CD4-positive, alpha-beta T cell treated with Interferon alpha-2 for 1 hour (primary cell): ENCODE measurements at places on chromosomes 7 and 10.

DNA sequence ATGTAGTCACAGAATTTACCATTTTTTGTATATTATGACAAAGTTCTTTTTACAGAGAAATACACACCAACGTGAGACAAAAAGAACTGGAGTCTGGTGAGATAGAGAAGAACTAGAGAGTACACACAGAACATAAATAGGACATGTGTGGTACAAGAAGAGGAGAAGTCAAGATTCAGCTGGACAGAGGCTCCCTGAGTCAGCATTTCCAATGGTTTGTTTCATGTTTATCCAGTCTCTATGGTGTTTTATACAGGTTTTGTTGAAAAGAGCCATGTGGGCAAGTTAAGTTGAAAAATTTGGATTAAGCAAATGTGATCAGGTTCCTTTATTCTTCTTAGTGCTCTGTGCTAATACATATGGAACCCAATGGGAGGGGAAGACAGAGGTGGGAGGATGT is 105.5 kb upstream of the AKR1E2 start:
- DNase-seq = no peak

DNA sequence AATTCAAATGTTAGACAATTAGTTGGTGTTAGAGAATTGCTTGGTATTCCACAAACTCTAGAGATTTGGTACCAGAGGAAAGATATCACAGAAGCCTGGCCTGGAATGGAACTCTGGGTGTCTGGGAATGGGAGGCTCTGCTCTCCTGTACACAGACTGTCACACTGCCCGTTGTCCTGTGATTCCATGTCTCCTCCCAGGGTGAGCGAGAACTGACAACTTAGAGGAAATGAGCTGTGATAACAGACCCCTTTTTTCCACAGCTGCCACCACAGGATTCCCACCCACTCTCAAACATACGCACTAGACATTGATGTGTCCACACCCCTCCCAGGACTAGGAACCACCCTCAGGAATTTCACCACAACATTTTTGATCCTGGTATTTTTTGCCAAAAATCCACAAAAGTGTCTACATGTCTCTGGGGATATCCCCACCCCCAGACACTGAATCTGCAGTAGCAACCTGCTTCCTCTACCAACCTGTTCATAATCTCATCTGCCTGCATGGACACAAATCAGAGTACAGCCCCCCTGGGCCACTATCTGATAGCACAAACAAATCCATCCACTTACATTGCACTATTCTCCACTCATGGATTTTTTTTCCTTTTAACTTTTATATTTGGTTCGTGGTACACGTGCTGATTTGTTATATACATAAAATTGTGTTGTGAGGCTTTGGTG is 4.7 kb downstream of the ZNF273 start:
- DNase-seq = no peak

GRCh38 chr10:12782537-12782936 is 219.0 kb downstream of the CCDC3 start:
- no peak for DNase-seq

DNA sequence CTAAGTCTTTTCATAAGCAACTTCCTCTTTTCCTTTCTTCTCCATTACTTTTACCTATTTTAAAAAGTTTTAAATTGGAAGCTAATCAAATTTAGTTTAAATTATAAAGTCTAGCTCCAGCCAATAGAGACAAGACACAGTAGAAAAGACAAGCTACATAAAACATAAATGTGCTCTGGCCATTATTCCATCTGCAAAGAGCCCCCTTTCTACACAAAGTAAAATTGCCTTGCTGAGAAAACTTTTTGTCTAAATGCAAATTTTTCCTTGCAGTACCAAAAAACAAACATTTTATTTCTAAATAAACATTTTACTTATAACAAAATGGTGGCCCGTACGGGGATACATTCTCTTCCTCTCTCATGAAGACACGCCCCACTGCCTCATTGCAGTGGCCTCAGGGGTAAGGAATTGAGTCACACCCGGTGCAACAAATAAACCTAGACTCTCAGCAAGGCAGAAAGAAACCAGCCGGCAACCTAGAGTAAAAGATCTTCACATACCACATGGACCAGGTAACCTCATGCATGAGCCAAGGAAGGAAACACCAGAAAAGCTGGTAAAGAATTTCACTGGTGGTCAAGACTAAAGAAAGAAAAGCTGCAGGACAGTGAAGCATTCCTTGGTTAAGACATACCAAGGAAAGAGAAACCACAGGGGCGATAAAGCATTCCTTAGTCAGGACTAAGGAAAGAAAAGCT is 71.6 kb upstream of the ZNF746 start:
- DNase-seq = no peak

GRCh38 chr10:107826171-107826570 is 661.7 kb upstream of the SORCS1 start:
- DNase-seq = no peak

DNA sequence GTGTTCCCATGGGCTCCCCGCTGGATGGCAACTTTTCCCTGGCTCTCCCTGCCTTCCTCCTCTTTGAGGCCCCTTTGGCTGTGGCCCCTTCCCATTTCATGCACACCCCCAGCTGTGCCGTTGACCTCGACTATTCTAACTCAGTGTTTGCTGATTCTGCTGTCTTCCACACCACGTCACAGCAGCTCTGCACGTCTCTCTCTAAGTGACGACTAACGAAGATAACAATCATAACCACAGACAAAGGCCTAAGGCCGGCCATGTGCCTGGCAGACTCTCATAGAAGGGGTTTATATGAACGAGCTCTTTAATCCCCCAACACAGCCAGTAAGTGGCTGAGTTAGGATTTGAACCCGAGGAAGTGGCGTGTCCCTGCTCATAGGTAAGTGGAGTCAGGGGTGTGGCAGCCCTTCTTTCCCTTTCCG is 151.5 kb upstream of the SHH start:
- DNase-seq = no peak

GRCh38 chr7:54931532-54931931 is 87.3 kb upstream of the EGFR start:
- no peak for DNase-seq

- no peak for DNase-seq
These were observed 114.8 kb upstream of the PLPP4 start for GRCh38 chr10:120342115-120342714.

DNA sequence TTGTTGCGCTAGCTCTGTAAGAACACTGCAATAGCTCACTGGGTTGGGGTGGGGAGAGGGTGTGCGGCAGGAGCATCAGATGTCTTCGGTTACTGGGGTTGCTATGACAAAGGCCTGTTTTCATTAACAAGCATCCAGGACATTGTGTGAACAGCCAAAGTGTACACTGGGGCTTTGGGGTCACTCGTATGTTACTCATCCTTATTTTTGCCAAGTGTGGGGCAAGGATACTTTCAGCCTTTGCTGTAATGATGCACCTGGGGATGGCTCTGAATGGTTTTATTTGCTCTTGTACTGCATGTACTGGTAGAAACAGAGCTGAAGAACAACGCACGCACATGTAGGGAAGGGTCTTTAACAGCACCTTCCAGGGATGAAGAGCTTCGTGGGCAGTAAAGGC is 73.0 kb upstream of the AFAP1L2 start:
- DNase-seq = no peak

DNA sequence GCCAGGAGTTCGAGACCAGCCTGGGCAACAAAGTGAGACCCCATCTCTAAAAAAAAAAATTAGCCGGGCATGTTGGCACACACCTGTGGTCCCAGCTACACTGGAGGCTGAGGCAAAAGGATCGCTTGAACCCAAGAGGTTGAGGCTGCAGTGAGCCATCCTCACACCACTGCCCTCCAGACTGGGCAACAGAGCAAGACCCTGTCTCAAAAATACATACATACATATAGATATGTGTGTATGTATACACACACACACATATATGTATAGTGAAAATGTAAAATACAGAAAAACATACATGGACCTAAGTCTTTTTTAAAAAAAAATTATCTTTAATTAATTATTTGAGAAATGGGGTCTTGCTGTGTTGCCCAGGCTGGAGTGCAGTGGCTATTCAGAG is 5.5 kb downstream of the SMO start:
- DNase-seq = no peak

DNA sequence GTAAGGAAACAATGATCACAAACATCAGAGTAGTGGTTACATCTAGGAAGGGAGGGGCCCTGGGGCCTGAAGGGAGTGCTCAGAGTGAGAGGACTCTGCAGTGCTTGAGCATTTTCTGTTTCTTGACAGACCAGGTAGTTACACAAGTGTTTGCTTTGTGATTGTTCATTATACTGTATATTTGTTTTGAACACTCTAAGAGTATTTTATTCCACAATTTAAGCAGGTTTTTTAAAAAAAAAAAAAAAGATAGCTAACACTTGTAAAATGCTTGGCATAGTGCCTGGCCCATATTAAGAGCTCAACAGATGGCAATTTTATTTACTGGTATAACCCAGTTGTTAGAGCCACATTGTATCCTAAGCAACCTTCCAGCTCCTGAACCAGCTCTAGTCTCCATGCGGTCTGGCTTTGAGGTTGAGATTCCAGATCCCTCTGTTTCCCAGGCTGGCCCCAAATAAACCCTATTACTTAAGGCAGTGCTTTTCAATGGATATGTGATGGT is 20.1 kb upstream of the ATXN7L1 start:
- DNase-seq = no peak

DNA sequence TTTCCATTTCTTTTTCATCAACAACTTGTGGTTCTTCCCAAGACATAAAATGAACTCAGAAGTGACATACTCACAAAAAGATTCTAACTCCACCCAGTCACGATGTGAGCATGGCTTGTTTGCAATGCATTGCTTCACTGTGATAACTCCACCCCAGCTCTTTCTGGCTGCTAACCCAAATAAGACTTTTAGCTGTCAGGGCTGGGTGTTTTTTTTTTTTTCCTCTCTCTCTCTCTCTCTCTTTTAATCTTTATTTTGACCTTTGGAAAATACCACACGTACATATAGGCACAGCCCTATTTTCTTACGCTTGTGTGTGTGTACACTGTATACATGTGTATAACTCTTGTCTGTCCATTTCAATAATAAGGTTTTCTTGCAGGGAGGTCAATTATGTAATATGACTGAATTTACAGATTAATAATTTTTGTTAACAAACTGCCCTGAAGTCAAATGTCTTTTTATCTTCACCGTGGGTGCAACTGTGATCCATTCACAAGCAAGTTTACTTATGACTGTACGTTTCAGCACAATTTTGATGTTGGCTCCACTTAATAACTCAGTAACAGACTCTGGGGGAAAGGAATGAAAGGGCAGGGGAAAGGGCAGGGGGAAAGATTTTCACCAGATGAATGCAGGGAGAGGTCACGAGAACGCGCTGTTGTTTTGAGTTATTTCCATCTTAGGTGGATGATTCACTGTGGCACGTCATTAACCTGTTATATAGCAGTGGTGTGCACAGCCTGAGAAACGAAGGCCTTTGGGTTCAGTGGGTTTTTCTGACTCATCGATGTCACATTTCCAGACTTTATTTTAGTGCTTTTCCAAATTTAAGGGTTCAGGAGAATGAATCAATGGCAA is 49.1 kb downstream of the APBB1IP start:
- peak; percentile 71 for DNase-seq

DNA sequence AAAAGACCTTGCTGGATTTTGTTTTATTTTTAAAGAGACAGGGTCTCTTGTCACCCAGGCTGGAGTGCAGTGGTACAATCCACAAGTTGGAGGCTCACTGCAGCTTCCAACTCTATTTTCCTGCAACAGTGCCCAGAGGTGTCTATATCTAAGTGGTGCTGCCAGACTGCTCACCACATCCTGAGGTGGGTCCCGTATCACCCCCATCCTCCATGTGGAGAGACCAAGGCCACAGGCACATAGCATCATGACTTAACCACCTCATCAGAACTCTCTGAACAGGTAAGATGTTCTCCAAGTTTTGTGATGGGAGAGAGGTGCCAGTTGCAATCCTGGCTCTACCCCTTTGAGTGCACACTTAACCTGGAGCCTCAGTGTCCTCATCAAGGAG is 98.2 kb downstream of the RNF216 start:
- no peak for DNase-seq

DNA sequence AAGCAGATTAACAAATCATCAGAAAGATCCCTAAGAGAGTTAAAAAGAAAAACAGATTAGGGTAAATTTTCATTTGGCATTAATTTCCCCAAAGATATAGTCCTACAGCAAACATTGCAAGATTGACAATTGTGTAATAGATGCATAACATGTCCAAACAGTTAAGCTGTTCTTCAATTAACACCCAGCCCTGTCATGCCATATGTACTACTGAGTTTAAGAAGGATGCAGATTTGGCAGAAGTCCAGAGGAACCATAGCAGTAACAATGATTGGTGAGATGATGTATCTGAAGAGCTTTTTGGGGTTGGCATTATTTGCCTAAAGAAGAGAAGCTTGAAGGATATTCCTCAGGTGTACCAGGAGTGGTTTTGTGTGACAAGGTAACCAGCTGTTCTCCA is 287.6 kb downstream of the LRMDA start:
- DNase-seq = no peak

DNA sequence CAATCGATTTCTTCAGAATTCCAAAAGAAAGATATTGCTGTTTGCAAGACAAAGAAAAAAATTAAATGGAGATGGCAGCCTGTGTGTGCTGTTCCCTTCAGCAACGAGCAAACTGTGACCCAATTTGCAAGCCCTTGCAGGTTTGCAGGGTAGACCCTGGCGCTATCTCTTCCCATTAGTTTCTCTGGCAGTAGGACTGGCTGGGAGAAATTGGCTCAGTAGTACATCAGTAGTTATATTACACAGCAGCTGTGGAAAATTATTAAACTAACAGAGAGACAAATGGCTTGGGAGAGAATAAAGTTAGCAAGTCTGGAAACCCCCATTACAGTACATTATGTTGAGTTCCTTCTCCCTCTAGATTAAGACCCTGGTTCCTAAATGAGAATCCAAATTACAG is 116.4 kb upstream of the ITGB1 start:
- DNase-seq = no peak

- no peak for DNase-seq
These were observed 55.7 kb downstream of the LYZL2 start for GRCh38 chr10:30573721-30574431.

- no peak for DNase-seq
These were observed 14.5 kb downstream of the SH2D4B start for GRCh38 chr10:80552151-80552646.

GRCh38 chr10:28949005-28950004 is 272.0 kb downstream of the BAMBI start:
- DNase-seq = no peak

DNA sequence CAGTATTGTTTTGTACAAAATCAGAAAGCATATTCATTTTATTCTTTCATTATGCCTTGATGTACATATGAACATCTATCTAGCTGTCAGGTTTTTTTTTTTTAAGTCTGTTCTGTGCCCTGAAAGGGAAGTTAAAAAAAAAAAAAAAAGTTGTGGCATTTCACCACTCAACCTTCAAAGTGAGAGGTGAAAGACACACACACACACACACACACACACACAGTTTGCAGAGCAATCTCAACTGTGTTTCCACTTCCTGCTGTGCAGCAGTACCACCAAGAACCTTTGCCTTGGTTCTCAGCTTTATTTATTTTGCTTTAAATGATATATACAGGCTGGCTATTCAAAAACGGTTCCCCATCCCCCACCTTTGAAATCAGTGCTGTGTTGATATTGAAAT is 955.6 kb downstream of the GATA3 start:
- DNase-seq = peak; percentile 42

GRCh38 chr7:44153948-44154335 is 12.8 kb upstream of the MYL7 start:
- DNase-seq = no peak
